Spinal cord (tissue), 10 donors: ENCODE measurements at places on chromosomes 11 and 22.
A peak's percentile ranks its signal among the peaks of the same experiment; 100 is the strongest.

- no peak for DNase-seq
Observed at GRCh38 chr11:6650980-6651379, 4.6 kb downstream of the DCHS1 start.

GRCh38 chr11:73463359-73463758, 87.2 kb downstream of the RELT start:
- no peak for DNase-seq

GRCh38 chr22:36010090-36010489, 18.5 kb downstream of the RBFOX2 start:
- DNase-seq, result no peak

- DNase-seq, result no peak
Observed at GRCh38 chr22:26586556-26587325, 3.2 kb downstream of the TPST2 start.

- no peak for DNase-seq
Observed at GRCh38 chr11:77147668-77148321, 19.7 kb downstream of the MYO7A start.

- DNase-seq, result peak; percentile 81
Observed at GRCh38 chr11:120547811-120548681, 36.5 kb downstream of the GRIK4 start.

DNA sequence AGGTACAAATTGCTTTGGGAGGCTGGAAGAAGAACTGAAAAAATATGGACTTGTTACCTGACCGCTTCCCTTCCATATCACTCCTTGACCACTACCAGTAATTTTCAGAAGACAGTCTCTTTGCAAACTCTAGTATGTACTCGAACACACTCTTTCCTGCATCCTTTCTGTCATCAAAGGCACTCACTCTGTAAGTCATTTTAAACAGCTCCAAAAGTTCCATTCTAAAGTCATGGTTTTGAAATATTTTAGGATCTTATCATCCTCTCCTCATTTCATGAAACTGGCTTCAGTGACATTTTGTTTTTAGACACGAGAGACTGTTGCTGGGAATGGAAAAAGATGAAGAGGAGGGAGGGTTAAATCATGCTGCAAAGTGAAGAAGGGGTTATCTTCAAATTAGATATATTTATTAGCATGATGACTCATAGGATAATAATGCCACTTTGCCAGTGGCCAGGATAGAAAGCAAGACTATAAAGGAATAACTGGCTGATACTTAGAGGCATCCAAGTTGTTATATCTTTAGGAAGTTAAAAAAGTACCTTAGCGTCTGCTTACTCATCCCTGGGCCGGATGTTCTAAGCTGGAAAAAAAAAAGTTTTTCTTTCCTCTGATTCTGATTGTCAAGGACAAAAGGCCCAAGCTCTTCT, 549.3 kb downstream of the METTL15 start:
- no peak for DNase-seq

DNA sequence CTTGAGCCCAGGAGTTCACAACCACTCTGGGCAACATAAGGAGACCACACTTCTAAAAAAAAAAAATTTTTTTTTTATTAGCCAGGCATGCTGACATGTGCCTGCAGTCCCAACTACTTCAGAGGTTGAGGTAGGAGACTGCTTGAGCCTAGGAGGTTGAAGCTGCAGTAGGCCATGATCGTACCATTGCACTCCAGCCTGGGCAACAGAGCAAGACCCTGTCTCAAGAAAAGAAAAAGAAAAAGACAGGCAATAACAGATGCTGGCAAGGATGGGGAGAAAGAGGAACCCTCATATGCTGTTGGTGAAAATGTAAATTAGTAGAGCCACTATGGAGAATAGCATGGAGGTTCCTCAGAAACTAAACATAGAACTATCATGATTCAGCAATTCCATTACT, 64.8 kb downstream of the PAK1 start:
- DNase-seq, result no peak
